Esophagus squamous epithelium (tissue), 5 donors: ENCODE measurements at places on chromosomes 6 and 20.

DNA sequence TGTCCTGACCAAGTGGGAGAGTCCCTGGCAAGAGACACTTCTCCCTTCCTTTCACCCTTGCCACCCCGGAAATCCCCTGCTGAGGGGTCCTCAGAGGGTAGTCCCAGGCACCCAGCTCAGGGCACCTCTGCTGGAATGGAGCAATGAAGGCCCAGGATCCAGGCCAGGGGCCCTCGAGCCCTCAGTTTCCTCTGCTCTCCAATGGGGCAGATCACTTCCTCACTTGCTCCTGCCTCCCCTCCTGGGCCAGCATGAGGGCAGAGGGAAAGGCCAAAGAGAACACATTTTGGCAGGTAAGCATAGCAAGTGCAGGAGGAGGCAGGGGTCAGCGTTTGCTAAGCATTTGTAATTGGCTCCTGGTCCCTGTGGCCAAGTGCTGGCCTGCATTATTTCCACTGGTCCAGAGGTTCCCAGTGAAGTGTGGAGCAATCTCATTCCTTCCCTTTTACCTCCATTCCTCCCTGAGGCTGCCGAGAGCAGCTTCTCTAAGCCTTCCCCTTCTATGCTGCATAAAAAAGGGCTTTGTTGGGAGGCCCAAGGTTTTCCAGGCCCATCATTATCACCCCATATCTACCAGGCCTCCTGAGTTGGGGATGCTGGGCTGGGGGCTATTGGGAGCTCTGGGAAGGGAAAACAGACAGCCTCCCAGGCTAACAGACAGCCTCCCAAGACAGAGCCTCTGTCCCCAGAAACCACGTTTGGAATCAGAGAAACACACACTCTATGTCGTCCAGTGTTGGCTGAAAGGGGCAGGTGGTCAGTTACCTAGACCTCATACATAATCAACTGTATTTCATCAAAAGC lies 28.8 kb upstream of the VEGFA start:
- H3K27me3 ChIP-seq, result no peaks in the 10 kb centered on the region
- H3K4me3 ChIP-seq, result no peak overlapping the region
- no peak for DNase-seq
- no peaks in the 10 kb centered on the region for H3K36me3 ChIP-seq

DNA sequence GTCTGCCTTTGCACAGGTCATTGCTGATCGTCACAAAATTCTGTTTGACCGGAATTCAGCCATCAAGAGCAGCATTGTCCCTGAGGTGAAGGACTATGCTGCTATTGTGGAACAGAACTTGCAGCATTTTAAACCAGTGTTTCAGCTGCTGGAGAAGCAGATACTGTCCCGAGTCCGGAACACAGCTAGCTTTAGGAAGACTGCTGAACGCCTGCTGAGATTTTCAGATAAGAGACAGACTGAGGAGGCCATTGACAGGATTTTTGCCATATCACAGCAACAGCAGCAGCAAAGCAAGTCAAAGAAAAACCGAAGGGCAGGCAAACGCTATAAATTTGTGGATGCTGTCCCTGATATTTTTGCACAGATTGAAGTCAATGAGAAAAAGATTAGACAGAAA lies 24.6 kb upstream of the CALHM6 start:
- H3K27ac ChIP-seq, result no peak overlapping the region
- H3K27me3 ChIP-seq, result no peaks in the 10 kb centered on the region
- no peak for DNase-seq
- H3K4me1 ChIP-seq, result no peaks in the 10 kb centered on the region
- H3K4me3 ChIP-seq, result no peak overlapping the region

GRCh38 chr20:22446613-22447446 lies 137.5 kb downstream of the FOXA2 start:
- no peak overlapping the region for H3K27ac ChIP-seq
- H3K36me3 ChIP-seq, result no peaks in the 10 kb centered on the region
- no peaks in the 10 kb centered on the region for H3K27me3 ChIP-seq
- peaks cover 6% of the 10 kb centered on the region for H3K4me1 ChIP-seq

DNA sequence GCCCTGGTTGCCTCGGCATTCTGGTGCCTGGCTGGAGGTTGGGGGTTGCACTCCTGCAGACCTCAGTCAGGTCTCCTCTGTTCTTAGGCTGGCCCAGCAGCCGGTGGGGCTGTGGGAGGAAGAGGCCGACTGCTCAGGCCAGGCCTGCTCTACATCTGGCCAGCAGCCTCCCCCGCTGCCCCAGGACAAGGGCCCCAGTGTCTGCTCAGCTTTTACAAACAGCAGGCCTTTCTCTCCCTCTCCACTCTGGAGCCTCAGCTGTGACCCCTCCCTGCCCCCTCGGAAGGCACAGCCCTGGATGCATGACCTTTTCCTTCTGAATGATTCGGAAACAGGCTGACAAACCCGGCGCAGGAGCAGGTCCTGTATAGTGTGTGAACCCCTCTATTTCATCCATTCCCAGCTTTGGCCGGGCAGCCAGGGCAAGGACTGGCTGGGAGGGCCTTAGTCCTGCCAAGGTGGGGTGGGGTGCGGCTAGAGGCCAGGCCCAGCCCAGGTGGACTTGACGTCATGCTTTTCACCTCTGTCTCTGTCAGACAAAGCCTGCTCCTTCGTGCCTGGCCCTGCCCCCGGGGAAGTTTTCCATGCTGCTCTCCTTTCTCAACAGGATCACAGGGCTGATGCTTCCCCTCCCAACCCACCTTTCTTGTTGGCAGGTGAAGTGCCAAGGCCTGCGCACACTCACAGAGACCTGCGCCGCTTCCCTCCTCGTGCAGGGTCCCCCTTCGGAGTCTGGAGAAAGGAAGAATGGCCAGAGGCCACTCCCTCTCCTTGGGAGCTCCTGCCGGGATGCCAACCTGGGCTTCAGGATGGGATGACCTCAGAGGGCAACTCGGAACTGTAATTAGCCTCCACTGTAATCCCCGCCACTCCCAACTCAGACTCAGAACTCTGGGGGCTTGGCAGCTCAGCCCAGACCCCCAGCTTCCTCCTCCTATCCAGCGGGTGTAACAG lies 10.1 kb upstream of the ITPR3 start:
- no peaks in the 10 kb centered on the region for H3K27me3 ChIP-seq
- no peak overlapping the region for H3K4me3 ChIP-seq
- no peaks in the 10 kb centered on the region for H3K36me3 ChIP-seq
- no peak for DNase-seq

GRCh38 chr6:35722121-35722761 lies 14.6 kb upstream of the ARMC12 start:
- no peak overlapping the region for H3K4me3 ChIP-seq
- H3K36me3 ChIP-seq, result no peaks in the 10 kb centered on the region
- H3K27ac ChIP-seq, result peak overlapping the region; percentile 100

DNA sequence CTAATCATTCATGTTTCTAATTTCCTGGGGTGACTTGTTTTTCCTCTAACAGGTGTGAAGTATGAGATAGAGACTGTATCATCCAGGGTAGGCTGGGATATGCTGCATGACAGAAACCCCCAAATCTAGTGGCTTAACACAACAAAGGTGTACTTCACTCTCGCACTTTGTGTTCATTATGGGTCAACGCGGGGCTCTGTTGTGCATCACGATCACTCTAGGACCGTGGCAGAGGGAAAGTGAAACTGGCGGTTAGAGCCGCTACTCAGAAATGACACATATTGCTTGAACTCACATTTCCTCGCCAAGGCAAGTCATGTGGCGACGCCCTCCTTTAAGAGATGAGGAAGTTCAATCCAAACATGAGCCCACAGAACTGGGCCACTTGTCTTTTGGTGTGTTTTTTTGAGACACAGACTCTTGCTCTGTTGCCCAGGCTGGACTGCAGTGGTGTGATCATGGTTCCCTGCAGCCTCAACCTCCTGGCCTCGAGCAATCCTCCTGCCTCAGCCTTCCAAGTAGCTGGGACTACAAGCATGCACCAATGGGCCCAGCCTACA lies 41.3 kb downstream of the PCNA start:
- DNase-seq, result peak; percentile 48
- H3K27me3 ChIP-seq, result no peaks in the 10 kb centered on the region
- peak overlapping the region; percentile 83 for H3K27ac ChIP-seq
- peaks cover 28% of the 10 kb centered on the region for H3K4me1 ChIP-seq

DNA sequence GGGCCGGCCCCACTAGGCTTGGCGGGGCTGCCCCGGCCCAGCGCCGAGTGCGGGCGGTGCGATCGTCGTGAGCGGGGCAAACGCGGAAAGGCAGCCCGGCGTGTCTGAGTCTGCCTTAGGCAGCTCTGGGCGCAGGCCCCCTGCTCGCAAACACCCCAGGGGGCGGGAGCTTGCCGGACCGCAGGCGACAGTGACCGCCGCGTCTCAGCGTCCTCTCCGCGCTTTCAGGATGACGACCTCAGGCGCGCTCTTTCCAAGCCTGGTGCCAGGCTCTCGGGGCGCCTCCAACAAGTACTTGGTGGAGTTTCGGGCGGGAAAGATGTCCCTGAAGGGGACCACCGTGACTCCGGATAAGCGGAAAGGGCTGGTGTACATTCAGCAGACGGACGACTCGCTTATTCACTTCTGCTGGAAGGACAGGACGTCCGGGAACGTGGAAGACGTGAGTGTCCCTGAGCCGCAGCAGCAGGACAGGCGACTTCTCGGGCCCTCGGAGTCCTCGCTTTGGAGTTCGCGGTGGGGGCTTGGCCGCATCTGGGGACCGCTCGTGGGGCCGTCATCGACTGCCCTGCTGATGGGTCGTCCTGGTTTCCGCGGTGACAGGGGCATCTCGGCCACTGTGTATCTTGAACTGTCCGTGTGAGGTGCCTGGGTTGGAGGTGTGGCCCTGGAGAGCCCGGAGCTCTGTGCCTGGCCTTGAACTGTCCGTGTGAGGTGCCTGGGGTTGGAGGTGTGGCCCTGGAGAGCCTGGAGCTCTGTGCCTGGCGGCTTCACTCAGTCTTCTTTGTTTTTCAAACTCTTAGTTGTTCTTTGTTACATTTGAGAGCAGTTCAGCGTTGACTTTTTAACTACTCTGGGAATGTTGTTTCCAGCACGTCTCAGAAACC lies 786 bp downstream of the ADRM1 start:
- H3K27me3 ChIP-seq, result no peaks in the 10 kb centered on the region
- peaks cover 31% of the 10 kb centered on the region for H3K4me1 ChIP-seq
- DNase-seq, result no peak
- peaks cover 48% of the 10 kb centered on the region for H3K36me3 ChIP-seq

GRCh38 chr20:9838035-9838377 lies 870 bp downstream of the PAK5 start:
- H3K4me3 ChIP-seq, result peak overlapping the region; percentile 46
- peaks cover 6% of the 10 kb centered on the region for H3K4me1 ChIP-seq
- H3K27me3 ChIP-seq, result no peaks in the 10 kb centered on the region
- DNase-seq, result no peak

GRCh38 chr6:43771210-43771857 lies 1.3 kb downstream of the VEGFA start:
- H3K4me1 ChIP-seq, result peaks cover 68% of the 10 kb centered on the region
- DNase-seq, result no peak
- H3K27me3 ChIP-seq, result peaks cover 9% of the 10 kb centered on the region

DNA sequence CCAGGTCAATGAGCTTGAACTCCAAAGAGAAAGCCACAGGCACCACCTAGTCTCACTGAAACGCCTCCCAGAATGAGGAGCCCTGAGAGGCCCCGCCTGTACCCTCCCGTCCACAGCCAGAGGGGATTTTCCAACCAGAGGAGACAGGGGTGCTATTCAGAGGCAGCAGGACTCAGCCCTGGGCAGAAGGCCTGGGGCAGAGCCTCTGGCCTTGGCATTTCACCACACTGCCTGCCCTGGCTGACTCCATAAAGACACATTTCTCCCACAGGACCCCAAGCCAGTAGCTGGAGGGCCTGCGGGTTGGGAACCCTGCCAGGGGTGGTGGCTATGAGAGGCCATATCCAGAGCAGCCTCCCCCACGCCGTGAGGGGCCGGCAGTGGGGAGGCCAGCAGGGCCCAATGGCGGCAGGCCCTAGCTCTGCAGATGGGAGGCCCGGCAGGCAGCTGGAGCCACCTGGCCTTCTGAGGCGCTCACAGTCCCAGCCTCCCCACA lies 159.3 kb downstream of the PREX1 start:
- no peaks in the 10 kb centered on the region for H3K27me3 ChIP-seq
- no peak overlapping the region for H3K4me3 ChIP-seq
- no peaks in the 10 kb centered on the region for H3K36me3 ChIP-seq
- DNase-seq, result no peak

- H3K27me3 ChIP-seq, result no peaks in the 10 kb centered on the region
- H3K27ac ChIP-seq, result no peak overlapping the region
- peaks cover 11% of the 10 kb centered on the region for H3K36me3 ChIP-seq
- no peak for DNase-seq
These were observed 18.7 kb downstream of the POFUT1 start for GRCh38 chr20:32226391-32226790.

DNA sequence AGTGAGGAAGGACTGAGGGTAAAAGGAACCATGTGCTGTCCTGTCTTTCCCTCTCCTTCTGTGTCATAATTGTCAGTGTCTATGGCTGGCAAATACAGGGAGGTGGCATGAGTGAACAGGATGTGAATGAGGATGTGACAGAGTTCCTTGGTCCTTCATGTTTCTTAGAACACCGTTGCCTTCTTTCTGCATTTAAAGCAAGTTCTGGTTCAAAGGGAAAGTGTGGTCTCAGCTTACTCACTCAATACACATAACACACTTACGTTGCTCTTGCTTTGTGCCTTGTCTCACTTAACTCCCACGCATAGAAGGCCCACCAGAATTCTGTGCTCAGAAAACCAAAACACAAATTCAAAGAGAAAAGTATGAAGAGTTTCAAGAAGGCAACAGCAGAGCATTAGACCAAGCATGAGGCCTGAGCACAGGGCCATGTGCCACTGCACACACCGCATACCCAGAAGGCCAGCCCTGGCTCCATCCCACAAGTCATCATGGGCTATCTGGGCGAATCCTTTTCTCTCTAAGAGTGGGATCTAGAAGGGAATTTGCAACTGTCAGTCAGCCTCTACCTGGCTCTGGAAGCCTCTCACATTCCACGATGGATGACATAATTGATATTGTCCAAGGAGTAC lies 38.9 kb upstream of the SAYSD1 start:
- no peak for DNase-seq
- H3K27ac ChIP-seq, result no peak overlapping the region
- no peak overlapping the region for H3K4me3 ChIP-seq
- no peaks in the 10 kb centered on the region for H3K27me3 ChIP-seq

DNA sequence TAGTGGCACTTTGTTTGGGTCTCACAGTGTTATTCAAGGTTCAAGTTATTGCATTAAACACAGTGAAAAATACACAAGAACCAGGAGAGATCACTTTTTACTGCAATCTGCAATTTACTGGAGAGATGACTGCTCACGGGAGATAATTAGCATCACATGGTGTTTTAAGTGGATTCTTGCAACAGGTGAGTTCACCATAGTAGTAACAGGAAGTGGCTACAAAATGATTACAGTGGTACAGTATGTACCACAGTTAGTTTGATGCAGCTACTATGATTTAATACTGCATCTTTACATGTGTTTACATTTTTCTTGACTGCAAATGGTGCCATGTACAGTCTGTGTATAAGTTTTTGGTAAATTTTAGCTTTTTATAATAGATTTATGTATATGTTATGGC lies 96.5 kb upstream of the SCP2D1 start:
- no peak for DNase-seq
- H3K4me1 ChIP-seq, result no peaks in the 10 kb centered on the region
- H3K4me3 ChIP-seq, result no peak overlapping the region
- no peaks in the 10 kb centered on the region for H3K27me3 ChIP-seq
- no peak overlapping the region for H3K27ac ChIP-seq
